ENCODE measurements at places on chromosomes 7 and 10.

- no peak for DNase-seq
These were observed 123.8 kb upstream of the PDSS1 start for GRCh38 chr10:26573674-26574073.

- DNase-seq = no peak
These were observed 10.7 kb downstream of the LDB1 start for GRCh38 chr10:102109166-102110116.

DNA sequence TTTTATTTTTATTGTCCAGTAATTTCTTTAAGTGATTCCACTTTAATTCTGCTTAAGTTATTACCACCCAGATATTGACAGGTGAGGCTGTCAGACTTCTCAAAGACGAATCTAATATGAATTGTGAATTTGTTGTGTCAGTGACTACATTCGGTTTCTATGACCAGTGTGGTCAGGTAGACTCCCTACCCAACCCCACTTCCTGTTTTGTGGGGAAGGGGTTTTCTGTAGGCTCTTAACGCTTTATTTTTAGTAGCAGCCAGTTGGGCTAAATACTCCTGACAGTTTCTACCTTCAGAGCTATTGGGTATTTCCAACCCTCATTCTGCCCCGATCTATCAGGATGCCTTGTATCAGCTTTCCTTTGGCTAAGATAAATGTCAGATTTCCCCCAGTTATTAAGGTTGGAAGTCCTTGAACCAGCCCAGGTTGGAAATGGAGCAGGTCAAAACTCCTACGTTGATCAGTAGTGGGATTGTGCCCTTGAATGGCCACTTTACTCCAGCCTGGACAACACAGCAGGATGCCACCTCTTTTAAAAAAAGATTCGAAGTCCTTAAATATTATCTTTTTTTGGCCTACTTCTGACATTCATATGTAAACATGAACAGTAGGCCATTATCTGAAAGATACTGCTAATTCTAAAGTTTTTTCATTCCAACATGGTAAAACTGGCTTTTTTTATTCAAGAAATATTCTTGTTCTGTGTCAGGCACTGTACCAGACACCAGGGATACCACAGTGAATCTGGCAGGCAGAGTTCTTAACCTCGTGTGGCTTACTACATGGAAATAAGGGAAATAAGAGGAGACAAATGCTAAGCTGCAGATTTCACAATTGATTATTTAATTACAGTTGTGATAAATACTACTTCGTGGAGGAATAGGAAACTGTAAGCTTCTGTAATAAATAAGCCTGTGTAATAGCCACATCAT is 133.3 kb upstream of the SAMD8 start:
- no peak for DNase-seq

DNA sequence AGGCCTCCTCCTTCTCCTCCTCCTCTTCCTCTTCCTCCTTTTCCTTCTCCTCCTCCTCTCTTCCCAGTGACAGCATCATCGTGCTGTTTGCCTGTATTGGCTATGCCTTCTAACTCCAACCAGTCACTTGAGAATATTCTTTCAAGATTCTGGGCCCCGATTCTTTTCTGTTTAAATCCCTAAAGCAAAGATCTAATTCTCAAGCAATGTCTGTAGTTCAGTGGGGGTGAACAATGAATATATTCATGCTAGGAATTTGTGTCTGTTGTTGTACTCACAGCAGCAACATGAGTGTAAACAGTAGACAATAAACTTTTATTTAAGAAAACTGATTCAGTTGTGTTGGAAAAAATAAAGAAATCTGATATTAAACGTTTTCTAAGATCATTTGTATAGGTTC is 30.7 kb downstream of the NUDT5 start:
- DNase-seq = no peak

- no peak for DNase-seq
These were observed 5.0 kb upstream of the MSMB start for GRCh38 chr10:46050941-46051623.

- DNase-seq = no peak
These were observed 95.6 kb downstream of the NEURL1 start for GRCh38 chr10:103589074-103589630.

DNA sequence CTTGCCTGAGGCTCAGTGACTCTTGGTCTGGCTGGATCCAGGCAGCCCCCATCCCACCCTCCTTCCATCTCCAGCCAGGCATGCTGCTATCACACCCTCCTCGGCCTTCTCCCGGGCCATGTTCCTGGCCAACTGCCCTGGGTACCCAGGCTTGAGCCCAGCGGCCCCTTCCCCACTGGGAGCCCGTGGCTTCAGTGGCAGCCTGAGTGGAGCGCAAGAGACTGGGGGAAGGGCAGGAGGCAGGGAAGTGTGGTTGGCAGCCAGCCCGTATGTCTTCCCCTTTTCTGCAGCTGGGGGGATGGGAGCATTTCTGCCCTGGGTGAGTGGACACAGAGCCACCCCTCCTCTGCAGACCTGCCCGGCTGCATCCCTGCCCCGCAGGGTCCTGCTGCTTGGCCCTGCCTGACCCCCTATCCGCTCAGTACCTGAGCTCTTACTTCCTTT is 148.5 kb downstream of the ARHGAP22 start:
- DNase-seq = no peak

- DNase-seq = no peak
These were observed 3.7 kb upstream of the MAPK8 start for GRCh38 chr10:48302515-48303476.

GRCh38 chr7:136489808-136490207 is 378.6 kb upstream of the CHRM2 start:
- DNase-seq = no peak

- no peak for DNase-seq
These were observed 101.0 kb downstream of the LRMDA start for GRCh38 chr10:75532253-75532924.

DNA sequence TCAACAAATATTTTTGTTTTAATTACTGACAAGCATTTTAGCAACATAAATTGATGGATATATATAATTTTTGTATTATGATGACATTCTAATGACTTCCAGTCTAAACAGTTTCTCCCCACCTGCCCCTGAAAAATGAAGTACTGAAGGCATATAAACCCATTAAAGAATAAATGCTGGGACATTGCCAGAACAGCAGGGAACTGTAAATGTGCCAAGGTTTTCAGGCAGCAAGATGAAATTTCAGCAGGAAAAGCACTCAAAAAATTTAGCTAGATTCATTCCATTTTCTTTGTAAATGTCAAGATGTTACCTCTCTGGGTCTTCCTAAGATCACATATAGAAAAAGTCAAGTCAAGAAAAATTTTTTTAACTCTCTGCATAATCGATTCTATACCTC is 11.0 kb upstream of the TLL2 start:
- DNase-seq = no peak

GRCh38 chr7:139738772-139739171 is 39.0 kb downstream of the HIPK2 start:
- no peak for DNase-seq

DNA sequence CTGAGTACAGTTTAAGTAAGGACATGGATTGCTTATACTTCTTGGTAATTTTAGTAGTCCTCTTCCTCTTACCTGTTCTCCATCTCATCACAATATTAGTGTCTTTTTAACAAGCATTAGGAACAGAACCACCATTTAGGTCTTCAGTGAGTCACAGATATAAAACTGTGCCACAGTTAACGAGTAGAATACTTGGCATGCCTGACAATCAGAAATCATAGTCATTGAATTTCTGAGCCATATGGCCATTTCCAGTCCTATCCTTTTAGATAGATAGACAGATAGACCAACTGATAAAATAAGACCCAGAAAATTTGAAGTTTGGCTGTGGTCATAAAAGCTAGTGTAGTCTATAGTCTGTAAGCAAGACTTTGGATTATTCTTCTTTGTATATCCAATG is 71.1 kb downstream of the GBF1 start:
- no peak for DNase-seq

DNA sequence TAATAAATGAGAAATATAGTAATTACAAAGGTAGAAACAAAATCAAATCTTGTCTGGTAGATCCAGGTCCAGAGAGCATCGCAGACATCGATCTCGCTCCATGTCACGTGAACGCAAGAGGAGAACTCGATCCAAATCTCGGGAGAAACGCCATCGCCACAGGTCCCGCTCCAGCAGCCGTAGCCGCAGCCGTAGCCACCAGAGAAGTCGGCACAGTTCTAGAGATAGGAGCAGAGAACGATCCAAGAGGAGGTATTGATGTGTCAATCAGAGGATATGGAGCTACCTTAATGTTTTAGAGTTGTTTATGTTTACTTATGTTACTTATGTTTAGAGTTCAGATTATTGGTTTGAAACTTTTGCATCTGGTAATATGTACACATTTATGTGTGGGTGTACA is 57.8 kb downstream of the LUC7L2 start:
- DNase-seq = no peak

GRCh38 chr10:88195841-88196240 is 332.4 kb downstream of the PTEN start:
- no peak for DNase-seq

GRCh38 chr7:13017881-13018280 is 330.4 kb downstream of the ARL4A start:
- peak; percentile 1 for DNase-seq

DNA sequence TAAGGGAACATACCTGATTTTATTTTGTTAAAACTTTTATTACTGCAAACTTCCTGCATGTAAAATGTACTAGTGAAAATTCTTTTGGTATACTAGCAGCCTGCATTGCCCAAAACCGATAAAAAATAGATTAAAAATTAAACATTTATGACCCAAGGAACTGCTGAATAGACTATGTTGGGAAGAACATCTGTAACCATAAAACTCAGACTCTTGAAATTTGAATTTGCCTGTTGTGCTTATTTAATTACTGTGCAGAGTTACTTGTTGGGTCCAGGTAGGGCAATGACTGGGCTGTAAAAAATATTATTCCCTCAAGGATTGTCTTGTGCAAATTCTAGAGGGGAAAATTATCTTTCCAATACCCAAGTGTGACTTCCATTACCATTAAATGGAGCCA is 193.5 kb upstream of the PITRM1 start:
- no peak for DNase-seq

DNA sequence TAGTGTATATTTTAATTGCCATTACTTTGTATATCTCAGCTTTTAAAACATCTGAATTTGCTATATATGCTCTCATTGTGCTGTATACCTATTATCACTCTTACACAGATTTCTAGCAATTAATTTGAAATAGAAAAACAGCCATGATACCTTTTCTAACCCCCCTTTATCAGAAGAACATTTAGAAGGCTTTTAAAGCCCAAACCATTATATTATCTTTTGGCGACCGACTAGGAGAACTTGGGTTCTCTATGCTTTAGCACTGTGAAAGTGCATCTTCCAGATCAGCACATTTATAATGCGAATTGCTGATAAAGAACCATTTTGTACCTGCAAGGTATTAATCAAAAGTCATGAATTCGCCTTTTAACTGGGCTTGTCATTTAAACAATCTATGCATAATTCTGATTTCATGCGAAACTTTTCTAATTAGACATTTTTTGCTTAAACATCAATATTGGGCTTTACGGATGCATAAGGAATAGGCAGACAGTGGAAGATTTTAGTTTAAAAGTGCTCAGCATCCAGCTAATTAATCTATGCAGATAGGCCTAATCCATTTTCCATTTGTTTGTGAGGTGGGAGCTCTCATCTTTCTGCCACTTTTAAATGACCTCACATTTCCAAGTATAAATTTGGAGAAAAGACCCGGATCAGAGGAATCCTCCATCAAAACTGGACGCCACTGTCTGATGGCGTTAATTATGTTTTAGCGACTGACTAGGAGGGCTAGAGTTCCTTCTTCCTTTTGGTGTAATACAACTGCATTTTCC is 1.2 kb upstream of the MLLT10 start:
- no peak for DNase-seq

GRCh38 chr7:73912223-73912622 is 51.3 kb downstream of the TMEM270 start:
- no peak for DNase-seq

GRCh38 chr10:80407812-80408241 is 524 bp upstream of the PRXL2A start:
- DNase-seq = peak; percentile 92

DNA sequence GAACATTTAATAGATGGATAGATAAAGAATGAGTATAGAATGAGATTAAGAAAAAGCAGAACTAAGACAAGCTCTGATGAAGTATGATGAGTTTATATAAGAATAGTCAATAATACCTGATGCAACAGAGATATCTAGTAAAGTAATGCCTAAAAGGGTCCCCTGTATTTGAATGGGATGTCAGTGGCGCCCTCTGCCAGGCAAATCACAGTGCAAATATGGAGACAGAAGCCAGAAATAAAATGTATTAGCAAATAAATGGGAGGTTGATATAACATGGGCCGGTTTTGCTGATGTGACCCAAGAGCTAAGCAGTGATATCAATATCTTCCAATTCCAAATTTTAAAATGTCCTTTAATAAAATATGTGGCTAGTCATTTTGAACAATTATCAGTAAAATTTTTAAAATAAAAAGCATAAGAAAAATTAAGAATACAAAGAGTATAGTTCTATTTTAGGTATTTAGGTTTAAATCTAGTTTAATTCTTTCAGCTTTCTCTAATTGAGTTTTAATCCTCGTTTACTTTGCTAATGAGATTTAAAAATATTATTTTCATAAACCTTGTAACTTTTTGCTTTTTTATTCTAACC is 62.6 kb downstream of the ADK start:
- no peak for DNase-seq

DNA sequence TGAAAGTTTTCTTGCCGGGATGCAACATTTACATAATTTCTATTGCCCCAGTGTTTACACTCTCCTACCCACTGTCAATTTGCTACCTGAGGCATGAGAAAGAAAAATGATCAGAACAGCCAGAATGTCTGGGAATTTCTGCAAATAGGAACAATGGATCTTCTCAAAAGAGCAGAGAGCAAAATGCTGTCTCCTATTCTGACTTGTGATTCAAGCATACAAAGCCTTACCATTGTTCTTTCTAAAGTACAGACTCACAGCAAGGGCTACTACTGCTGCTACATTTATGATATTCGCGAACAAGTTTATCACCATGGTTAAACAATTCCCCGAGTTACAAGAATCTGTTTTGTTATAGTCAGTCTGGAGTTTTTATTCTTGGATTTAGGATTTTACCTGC is 329.9 kb upstream of the CELF2 start:
- DNase-seq = no peak

- no peak for DNase-seq
These were observed 4.5 kb upstream of the SEMA3D start for GRCh38 chr7:85191383-85191782.

Data from retina (tissue), 1 donor.